Right lobe of liver (tissue), 6 donors: ENCODE measurements at places on chromosomes 13 and 19. TPM values are rescaled to one million over a fixed set of nuclear protein-coding genes. Genes with fewer than 3 reads are reported as not detected.

DNA sequence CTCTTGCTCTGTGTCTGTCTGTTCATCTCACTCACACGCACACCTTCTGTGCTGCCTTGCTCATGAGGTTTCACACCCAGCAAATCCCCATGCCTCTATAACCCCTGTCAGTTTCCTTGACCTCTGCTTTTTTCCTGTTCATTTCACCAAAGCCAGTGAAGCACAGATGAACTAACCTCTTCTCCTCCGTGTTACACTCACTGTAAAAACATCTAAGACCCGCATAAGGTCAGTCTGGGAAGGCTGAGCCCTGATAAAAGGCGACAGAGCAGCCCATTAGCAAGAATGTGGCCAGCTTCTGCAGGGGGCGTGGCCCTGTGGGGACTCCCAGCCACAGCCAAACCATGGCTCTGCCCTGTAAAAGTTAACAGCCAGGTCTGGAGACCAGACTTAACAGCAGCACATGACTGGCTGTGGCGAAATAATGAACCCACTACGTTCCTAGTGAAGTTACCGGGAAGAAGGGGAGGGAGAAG, 42.8 kb upstream of the NPAS1 start:
- no peak overlapping the region for H3K4me3 ChIP-seq
- peak overlapping the region; percentile 74 for H3K27ac ChIP-seq
- no peaks in the 10 kb centered on the region for H3K27me3 ChIP-seq

DNA sequence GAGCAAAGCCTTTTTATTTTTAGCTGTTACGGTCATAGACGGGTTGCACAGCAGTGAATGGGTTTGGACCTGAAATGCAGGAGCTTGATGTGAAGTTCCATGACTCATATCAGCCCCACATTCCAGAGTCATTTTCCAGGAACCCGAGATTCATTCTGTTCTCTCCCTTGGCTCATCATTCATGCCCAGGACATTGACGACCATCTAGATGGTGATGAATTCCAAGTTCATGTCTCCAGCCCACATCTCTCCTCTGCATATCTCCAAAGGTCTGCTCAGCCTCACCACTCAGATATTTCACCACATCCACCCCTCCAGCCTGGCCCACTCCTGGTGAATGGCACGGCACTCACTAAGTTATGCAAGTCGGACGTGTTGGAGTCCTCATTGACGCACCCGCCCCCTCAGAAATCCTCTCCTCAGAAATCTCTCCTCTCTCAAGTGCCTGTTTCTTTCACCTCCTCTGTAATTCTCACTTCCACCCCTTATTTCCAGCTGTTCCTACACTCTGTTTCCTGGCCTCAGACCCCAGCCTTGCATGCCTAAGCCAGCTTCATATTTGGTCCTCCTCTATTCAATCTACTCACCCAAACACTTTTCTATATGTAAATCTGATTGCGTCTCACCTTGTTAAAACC, 83.1 kb downstream of the ALOX5AP start:
- H3K36me3 ChIP-seq: no peaks in the 10 kb centered on the region
- no peak for DNase-seq
- no peaks in the 10 kb centered on the region for H3K4me1 ChIP-seq
- H3K27ac ChIP-seq: no peak overlapping the region

DNA sequence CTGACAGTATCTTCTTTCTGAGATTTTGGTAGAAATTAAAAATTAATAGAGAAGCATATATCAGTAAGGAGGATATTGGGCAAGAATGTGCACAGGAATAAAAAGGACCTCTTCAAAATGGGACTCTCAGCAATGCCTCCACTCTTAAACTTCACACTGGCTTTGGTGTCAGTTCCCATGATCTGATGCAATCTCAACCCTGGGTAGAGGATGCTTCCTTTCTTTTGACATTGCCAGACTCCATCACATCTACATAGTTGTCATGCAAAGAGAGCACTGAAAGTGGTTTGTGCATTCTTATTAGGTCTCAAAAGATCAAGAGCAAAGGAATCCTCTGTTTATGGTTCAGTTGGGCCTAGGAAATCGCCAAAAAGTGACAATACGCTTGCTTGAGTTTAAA, 26.3 kb downstream of the STARD13 start:
- no peaks in the 10 kb centered on the region for H3K36me3 ChIP-seq
- no peak for DNase-seq
- peaks cover 2% of the 10 kb centered on the region for H3K4me1 ChIP-seq
- peak overlapping the region; percentile 84 for H3K27ac ChIP-seq

DNA sequence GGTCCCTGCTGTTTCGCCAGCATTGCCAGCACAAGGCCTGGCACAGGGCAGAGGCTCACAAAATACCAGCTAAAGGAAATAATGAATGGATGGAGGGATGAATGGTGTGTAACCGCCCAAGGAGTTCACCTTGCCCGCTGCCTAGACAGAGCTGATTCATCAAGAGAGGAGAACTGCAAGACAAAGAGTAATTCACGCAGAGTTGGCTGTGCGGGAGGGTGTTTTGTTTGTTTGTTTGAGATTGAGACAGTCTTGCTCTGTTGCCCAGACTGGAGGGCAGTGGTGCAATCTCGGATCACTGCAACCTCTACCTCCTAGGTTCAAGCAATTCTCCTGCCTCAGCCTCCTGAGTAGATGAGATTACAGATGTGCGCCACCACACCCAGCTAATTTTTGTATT, 3.0 kb downstream of the OPA3 start:
- H3K36me3 ChIP-seq: no peaks in the 10 kb centered on the region
- H3K27ac ChIP-seq: no peak overlapping the region
- no peak overlapping the region for H3K4me3 ChIP-seq
- H3K27me3 ChIP-seq: no peaks in the 10 kb centered on the region
- no peaks in the 10 kb centered on the region for H3K4me1 ChIP-seq
- no peak for DNase-seq

KLK12 gene
- not detected for total RNA-seq

GRCh38 chr19:35845215-35846037, 6.9 kb downstream of the NPHS1 start:
- no peaks in the 10 kb centered on the region for H3K36me3 ChIP-seq
- no peak for DNase-seq
- peaks cover 21% of the 10 kb centered on the region for H3K27me3 ChIP-seq

DNA sequence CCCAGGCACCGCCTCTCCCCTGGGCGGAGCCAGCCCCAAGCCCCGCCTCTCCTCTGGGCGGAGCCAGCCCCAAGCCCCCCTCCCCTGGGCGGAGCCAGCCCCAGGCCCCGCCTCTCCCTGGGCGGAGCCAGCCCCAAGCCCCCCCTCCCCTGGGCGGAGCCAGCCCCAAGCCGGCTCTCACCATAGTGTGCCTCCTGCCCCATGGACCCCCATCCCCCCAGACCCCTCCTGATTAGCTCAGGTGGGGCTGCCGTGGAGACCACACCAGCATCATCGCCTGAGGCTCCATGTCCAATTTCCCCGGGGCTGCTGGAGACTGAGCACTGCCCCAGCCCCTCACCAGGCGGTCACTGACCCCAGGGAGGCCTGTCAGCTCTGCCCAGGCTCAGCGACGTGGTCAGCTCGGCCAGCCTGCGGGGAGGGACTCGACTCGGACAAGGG, 4.2 kb upstream of the MADCAM1 start:
- H3K4me3 ChIP-seq: no peak overlapping the region
- DNase-seq: no peak
- no peaks in the 10 kb centered on the region for H3K4me1 ChIP-seq
- H3K27me3 ChIP-seq: no peaks in the 10 kb centered on the region
- H3K27ac ChIP-seq: no peak overlapping the region

- no peaks in the 10 kb centered on the region for H3K27me3 ChIP-seq
- DNase-seq: no peak
- H3K4me3 ChIP-seq: no peak overlapping the region
- no peaks in the 10 kb centered on the region for H3K4me1 ChIP-seq
Observed at GRCh38 chr13:41034881-41035280, 15.8 kb upstream of the ELF1 start.

GRCh38 chr19:7004313-7004931, 16.8 kb downstream of the MBD3L2B start:
- H3K36me3 ChIP-seq: no peaks in the 10 kb centered on the region
- H3K27me3 ChIP-seq: no peaks in the 10 kb centered on the region
- H3K4me1 ChIP-seq: no peaks in the 10 kb centered on the region
- no peak for DNase-seq
- no peak overlapping the region for H3K27ac ChIP-seq

FLT1 gene
- total RNA-seq: 66.4 TPM

DNA sequence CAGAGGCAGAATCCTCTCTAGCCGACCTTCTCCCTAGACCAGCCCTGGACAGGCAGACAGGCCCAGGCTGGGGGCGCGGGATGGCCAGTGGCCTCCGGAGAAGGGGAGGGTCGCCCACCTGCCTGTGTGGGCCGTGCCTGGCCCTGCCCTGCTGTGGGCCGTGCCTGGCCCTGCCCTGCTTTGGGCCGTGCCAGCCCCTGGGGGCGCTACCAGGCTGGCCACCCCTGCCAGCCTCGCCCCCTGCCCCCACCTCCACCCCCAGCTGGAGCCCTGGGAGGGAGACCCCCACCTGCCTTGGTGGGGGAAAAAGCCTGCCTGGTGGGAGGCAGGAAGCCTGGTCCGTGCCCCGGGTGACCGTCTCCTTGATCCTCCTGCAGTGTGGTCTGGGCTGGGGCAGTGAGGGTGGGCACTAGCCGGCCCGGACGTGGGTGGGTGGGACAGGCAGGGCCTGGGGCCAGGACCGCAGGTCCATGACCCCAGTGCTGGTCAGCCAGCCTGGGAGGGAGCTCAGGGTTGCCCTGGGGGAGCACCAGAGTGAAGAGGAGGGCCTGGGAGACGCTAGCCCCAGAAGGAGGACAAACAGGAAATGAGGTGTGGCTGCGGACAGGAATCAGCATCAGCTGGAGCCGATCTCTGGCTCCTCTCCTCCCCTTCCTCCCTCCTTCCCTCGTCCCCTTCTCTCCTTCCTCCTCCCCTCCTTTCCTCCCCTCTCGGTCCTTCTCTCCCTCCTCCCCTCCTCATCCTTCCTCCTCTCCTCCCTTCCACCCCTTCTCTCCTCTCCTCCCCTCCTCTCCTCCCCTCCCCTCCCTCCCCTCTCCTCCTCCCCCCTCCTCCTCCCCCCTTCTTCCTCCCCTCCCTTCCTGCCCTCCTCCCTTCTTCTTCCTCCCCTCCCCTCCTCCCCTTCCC, 5.1 kb upstream of the MKNK2 start:
- no peaks in the 10 kb centered on the region for H3K27me3 ChIP-seq
- DNase-seq: no peak
- H3K4me3 ChIP-seq: no peak overlapping the region
- H3K36me3 ChIP-seq: no peaks in the 10 kb centered on the region

TMIGD2 gene
- total RNA-seq: not detected

- H3K4me1 ChIP-seq: no peaks in the 10 kb centered on the region
- H3K4me3 ChIP-seq: no peak overlapping the region
- DNase-seq: no peak
- H3K36me3 ChIP-seq: no peaks in the 10 kb centered on the region
- no peaks in the 10 kb centered on the region for H3K27me3 ChIP-seq
Observed at GRCh38 chr13:74036373-74036772, 97.8 kb downstream of the KLF12 start.

DNA sequence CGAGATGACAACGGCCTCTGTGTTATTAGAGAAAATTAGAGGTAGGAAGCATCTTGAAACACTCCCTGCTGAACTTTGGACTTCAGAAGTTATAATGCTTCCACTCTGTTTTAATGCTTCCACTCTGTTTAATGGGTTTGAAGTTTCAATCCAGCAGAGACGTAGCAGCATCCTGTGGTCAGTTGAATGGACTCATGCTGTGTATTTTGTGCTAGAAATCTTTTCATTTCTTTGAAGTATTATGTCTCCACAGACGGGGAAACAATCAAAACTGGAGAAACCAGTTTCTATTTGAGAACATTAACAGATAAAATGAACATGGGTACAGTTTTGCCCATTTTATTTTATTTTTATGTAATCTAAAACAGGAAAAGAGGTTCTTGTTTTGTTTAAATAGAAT, 1736.2 kb downstream of the SLITRK5 start:
- H3K36me3 ChIP-seq: no peaks in the 10 kb centered on the region
- no peaks in the 10 kb centered on the region for H3K4me1 ChIP-seq
- no peak overlapping the region for H3K4me3 ChIP-seq
- H3K27ac ChIP-seq: no peak overlapping the region

ZNF132 gene
- 0.75 TPM for total RNA-seq

DNA sequence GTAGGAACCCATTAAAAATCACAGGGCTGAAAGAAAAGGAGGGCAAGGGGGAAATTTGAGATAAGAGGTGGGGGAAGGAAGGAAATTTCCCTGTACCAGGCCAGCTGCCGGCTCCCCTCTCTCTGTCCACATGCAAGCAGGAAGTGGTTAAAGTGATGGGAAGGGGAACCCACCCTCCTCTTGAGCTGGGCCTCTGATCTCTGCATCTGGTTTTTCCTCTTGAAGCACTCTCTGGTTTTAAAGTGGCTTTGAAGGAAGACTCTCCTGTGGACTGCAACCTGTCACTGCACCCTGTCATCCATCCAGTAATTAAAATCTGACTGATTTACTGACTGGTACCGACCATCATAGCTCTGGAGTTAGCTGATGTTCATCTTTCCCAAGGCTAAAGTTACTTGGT, 239.6 kb downstream of the TSHZ3 start:
- H3K27ac ChIP-seq: no peak overlapping the region
- DNase-seq: no peak
- H3K4me1 ChIP-seq: no peaks in the 10 kb centered on the region
- H3K27me3 ChIP-seq: no peaks in the 10 kb centered on the region
- H3K4me3 ChIP-seq: no peak overlapping the region
- no peaks in the 10 kb centered on the region for H3K36me3 ChIP-seq

GRCh38 chr19:18785179-18786124, 5.7 kb downstream of the COMP start:
- H3K27me3 ChIP-seq: peaks cover 35% of the 10 kb centered on the region
- H3K27ac ChIP-seq: no peak overlapping the region
- no peaks in the 10 kb centered on the region for H3K4me1 ChIP-seq

MTUS2 gene
- total RNA-seq: 0.59 TPM

ZNF763 gene
- 2.6 TPM for total RNA-seq

DNA sequence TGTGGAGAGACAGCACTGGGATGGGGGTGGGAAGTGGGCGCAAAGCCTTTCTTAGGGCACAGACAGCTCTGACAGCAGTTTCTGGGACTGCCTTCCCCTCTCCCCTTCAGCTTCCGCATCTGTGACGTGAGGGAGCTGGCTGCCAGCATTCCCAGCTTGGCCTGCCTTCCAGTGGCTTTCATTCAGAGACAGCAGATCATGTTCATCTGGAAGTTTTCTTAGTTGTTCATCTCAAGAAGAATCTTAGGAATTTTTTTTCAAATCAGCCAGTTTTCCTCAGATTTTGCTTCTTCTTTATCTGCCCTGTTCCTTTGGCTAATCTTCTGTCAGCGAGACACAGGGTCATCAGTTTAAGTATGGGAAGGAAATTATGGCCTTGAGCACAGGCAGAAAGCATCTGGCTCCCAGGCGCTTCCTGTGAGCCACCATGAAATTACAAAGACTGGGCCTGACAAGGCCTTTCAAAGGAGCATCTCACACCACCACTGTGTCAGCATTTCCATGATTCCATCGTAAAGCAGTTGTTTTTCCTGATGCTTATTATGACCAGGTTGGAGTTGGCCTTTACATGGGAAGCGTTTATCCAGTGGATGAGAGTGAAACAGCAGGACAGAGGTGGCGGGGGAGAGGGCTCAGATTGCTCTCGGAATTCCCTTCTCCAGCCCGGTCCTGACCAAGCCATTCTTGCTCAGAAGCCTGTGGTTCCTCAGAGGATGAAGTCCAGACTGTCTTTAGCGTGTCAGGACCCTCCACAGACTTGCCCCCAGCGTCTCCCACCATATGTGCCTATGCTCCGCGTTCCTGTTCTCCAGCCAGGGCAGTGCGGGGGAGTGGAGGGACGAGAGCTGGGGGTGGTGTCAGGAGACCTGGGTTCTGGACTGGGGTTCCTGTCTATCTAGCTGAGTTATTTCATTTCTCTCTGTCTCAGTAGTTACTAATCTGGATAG, 43.6 kb downstream of the ARHGAP35 start:
- DNase-seq: no peak
- no peak overlapping the region for H3K4me3 ChIP-seq
- peaks cover 26% of the 10 kb centered on the region for H3K4me1 ChIP-seq
- no peaks in the 10 kb centered on the region for H3K36me3 ChIP-seq
- no peaks in the 10 kb centered on the region for H3K27me3 ChIP-seq
